ENCODE measurements at places on chromosomes 1 and 21.

GRCh38 chr21:35381743-35382310 is 332.7 kb upstream of the RUNX1 start:
- no peak for DNase-seq

GRCh38 chr1:28173980-28174297 is 2.6 kb downstream of the PTAFR start:
- no peak for DNase-seq

DNA sequence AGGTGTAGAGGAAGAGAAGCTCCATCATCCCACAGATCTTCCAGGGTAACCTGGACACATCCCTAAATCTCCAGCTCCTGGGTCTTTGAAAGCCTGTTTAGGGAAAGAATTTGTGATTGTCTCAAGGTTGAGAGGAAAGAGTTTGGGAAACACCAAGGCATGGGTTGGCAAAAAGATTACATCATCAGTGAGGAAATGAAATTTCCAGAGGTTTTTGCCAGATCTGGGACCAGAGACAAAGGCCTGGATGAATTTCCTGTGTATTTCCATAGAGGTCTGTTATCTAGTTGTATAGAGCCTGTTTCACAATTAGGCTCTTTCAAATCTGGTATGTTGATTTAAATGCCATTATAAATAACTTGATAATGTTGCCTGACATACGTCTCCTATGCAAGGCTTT is 82.3 kb downstream of the GPR89B start:
- no peak for DNase-seq

DNA sequence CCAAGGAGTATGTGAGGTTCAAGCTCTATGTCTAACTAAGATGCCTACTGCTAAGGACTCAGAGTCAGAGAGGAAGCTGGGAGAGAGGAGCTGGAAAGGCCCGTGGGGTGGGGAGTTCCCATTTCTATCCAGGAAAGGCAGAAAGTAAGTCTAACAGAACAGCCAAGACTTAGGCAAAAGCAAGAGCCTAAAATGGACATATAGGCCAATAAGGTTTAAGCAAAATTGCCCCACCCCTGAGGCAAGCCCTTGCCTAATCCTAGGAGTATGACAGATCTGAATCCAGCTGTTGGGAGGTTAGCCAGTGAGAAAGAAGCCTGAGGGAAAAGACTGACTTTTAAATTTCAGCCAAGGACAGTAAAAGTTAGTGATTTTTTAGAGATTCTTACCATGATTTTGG is 1.6 kb upstream of the KLHDC9 start:
- no peak for DNase-seq

GRCh38 chr1:30955448-30956015 is 47.0 kb upstream of the SDC3 start:
- DNase-seq = no peak

DNA sequence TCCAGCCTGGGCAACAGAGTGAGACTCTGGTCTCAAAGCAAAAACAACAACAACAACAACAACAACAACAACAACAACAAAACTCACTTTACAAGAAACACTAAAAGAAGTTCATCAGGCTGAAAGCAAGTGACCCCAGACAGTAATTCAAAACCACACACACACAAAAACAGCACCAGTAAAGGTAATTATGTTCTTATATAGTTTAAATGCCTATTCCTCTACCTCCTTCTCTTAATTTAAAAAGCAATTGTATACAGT is 1.7 kb downstream of the C1orf174 start:
- DNase-seq = no peak

- DNase-seq = no peak
These were observed 35.5 kb upstream of the IL20 start for GRCh38 chr1:206829875-206830274.

DNA sequence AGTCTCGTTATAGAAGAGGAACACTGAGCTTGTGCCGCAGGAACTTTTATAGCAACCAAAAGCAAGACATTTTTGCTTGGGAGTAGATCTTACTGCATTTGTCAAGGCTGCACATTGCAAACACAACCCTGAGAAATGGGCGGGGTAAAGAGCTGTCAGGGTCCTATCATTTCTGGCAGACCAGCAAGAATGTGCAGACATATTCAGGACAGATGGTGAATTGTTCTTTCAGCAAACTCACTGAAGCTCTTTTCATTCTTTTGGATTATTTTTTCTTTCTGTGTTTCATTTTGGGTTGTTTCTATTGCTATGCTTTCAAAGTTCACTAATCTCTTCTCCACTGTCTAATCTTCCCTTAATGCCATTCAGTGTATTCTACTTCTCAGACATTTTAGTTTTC is 5.1 kb upstream of the ACTN2 start:
- no peak for DNase-seq

DNA sequence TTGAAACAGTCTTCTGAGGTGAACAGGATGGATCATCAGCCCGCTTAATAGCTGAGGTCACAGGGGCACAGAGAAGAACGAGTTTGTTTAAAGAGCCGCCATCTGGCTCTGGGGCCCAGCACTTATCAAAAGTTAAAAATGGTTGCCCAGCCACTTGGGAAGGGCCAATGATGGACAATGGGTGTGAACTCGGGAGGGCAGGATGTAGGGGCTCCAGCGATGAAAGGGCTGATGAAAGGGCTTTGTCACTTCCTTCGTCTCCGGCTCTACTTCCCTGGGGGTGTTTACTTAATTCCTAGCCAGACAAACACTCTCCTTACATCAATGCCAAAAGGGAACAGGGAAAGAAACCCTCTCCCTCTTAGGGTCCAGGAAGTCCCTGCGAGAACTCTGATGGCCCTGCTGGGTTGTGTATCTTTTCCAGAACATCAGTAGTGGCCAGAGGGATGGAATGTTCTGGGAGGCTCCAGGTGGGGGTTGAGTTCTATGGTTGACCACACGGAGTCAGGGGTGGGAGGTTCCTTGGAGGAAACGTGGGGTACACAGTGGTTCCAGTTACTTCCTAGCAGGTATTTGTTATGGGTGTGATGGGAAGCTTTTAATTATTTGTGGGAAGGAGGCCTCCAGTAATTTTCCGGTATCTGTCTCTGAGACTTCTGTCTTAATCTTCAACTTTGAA is 9.0 kb upstream of the ABCG1 start:
- no peak for DNase-seq

GRCh38 chr1:83101406-83101805 is 897.5 kb downstream of the TTLL7 start:
- no peak for DNase-seq

DNA sequence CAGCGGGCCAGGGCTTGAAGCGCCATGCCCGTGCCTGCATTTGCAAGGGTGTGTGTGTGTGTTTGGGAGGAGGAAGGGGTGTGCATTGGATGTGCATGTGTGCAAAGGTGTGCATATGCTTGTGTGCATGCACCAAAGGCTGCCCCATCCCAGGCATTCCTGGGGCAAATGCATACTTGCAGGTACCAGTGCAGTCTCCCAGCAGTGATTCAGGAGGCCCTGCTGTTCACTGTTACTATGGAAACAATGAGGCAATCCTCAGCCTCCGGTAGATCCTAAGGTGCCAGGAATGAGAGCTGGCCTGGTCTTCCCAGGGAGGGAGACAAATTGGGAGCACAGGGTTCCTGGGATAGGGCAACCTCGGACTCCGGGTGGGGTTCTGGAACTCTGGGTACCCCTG is 7.5 kb upstream of the FNDC5 start:
- no peak for DNase-seq

DNA sequence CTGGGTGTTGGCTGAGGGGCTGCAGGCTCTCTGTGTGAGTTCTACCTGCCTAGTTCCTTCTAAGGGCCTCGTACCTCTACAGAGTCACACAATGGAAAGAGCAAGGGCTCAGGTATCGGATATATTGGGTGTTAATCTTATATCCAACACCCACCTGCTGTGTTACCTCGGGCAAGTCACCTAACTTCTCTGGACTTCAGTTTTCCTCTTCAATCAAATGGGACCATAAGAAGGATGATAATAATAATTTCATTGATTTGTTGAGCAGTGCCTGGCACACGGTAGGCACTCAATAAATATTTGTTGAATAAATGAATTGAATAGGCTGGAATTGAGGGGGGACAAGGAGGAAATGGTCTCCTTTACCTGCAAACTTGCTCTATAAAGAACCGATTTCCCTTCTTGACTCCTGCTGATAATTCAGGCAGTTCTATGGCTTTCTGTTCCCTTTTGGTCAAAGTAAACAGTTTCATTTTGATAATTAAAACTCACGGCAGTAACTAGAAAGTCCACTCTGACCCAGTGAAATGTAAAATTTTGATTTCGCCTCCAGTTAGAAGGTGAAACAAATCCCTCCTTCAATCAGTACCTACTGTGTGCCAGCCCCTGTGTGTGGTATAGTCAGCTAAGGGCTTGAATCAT is 16.5 kb upstream of the MAN1C1 start:
- no peak for DNase-seq

DNA sequence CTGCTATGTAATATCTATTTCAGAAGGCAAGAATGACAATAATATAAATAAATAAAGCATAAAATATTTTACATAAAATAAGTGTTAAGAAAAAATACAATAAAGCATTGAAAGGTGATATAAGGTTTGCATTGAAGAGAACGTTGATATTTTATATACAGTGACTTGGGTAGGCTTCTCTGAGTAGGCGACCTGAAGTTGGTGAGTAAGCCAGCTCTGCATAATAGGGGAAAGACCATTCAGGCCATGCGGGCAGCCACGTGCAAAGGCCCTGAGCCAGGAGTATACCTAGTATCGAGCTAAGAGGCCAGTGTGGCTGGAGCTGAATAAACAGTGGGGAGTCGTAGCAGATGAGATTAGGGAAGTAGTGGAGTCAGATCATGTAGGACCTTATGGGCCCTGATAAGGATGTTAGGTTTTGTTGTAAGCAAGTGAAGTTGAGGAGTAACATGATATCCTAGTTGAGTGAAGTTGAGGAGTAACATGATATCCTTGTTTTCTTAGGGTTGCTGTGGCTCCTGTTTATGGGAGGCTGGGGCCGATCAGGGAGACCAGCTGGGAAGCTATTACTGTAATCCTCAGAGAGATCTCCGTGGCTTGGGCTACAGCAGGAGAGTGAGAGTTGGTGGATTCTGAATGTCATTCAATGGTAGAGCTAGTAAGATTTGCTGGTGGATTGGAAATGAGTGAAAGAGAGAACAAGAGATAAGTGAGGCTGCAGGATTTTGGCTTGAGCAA is 22.0 kb downstream of the KCNK1 start:
- DNase-seq = no peak

DNA sequence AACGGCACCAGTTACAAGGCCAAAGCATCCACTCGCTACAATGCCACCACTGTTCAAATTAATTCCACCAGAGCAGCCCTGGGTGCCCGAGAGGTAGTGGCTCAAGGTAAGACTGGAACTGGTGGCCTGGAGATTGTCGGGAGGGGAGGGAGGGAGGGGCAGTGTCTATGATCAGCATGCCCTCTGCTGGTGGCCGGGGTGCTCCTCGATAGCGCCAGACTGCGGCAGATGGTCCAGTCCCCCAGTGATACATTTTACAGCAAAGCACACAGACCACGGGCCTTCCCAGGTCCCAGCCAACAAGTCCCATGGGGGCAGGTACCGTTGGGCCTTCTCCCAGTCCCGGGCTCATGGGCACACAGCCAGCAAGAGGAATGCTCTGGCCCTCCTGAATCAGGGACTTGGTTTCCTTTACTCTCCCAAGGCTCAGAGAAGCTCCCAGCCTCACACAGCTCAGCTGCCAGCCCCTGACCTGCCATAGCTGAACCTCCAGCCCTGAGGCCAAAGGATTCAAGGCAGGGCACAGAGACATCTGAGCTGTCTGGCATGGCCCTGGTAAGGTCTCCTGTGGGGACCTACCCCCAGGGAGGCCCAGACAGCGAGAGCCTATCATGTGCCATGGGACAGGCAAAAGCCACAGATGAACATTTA is 15.3 kb downstream of the ACOT7 start:
- no peak for DNase-seq

GRCh38 chr1:57489358-57490036 is 65.6 kb upstream of the DAB1 start:
- DNase-seq = no peak

DNA sequence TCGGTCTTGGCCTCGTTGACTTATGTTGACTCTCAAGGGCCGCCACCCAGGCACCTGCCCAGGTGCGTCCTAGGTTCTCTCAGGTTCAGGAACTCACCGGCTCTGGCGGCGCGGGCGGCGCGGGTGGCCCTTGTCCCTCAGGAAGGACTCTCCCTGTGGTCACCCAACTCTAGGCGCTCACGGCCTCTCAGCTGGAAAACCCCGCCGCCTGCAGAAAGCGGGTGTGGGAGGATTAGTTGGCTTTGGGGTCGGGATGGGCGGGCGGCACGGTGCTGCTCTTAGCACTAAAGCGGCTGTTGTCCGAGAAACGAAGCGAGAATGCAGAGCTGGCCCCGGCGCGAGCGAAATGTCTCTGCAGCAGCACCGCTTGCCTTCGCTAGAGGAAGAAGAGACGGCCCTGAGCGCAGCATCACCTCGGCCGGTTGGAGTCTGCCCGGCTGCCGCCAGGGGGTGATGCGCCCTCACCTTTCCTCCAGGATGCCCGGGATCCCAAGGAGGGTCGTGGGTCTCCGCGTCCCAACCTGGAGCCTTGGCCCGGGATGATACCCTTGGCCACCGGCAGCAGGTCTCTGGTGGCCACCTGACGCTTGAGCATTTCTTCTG is 8.1 kb upstream of the TADA1 start:
- no peak for DNase-seq

- DNase-seq = no peak
These were observed 5.7 kb downstream of the NTRK1 start for GRCh38 chr1:156866249-156866909.

- no peak for DNase-seq
These were observed 129.2 kb upstream of the PROX1 start for GRCh38 chr1:213858581-213858980.

- DNase-seq = no peak
These were observed 708 bp upstream of the RBBP5 start for GRCh38 chr1:205122489-205122882.

GRCh38 chr1:202154766-202155477 is 5.5 kb downstream of the PTPN7 start:
- DNase-seq = no peak

GRCh38 chr1:5664081-5664768 is 328.0 kb downstream of the NPHP4 start:
- no peak for DNase-seq

- DNase-seq = no peak
These were observed 88.0 kb downstream of the APP start for GRCh38 chr21:26082549-26082948.

DNA sequence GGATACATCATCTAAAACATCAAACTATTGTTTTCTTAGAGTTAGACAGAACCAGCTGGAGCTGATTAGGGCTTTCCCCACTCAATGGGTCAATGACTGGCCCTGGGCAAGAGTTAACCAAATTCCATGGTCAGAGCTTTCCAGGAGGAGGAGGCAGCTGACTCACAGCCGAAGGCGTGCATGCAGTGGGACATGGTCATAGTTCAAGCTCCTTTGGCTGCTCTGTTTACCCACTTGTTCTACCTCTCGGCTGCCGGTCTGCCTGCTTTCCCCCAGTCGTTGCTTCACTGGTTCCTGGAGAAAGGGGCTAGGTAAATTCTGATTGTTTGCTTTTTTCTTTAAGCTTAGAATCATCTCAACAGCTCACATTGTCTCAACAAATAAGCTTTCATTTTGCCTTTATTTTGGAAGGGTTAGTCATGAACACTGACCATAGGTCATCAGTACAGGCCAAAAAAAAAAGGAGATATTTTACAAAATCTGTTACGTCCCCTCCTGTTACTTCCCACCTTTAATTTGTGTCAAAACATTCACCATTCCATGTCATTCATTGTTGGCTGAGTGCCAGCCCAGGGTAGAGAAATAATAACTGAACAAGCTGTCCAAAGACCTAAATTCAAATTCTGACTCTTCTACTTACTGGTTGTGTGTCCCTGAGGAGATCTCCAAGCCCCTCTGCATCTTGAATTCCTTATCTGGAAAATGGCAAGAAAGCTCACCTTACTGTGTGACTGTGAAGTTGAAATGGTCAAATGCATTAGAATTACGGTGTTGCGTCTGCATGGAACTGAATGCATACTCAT is 12.0 kb downstream of the MAB21L3 start:
- no peak for DNase-seq
